Activated B cell treated with CpG ODN at 0.5 μM for 24 hours (primary cell): ENCODE measurements at places on chromosomes 7 and 10.
A peak's percentile ranks its signal among the peaks of the same experiment; 100 is the strongest.

DNA sequence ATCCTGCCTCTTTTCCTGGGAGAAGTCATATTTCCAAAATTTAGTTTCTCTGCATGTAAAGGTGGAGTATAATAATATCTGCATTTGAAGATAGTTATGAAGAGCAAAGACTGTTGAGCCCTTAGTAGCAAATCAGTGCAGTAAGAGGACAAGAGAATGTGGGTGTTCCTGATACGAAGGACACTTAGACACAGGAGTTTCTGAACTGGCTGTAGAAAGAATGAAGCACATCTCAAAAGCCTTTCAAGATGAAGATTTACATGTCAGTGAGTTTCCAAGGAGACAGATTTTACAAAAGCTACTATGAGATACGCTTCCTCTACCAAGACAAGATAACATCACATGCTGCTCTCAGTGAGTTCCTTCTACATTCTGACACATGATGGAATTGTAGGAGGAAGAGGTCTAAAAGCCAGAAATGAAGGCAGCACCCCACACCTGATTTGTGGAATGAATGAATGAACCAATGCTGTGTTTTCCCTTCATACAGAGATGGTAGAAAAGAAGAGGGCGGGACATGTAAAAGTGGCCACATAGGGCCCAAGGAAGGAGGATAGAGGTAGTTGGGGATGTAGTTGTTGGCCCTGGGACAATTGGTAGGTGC is 173.6 kb upstream of the PDE1C start:
- DNase-seq = no peak
- H3K27me3 ChIP-seq = peaks cover 2% of the 10 kb centered on the region
- H3K4me1 ChIP-seq = no peaks in the 10 kb centered on the region
- no peak overlapping the region for H3K27ac ChIP-seq
- no peaks in the 10 kb centered on the region for H3K36me3 ChIP-seq

GRCh38 chr10:96930469-96930868 is 98.4 kb downstream of the LCOR start:
- DNase-seq = no peak
- H3K27ac ChIP-seq = no peak overlapping the region
- peaks cover 35% of the 10 kb centered on the region for H3K36me3 ChIP-seq
- no peak overlapping the region for H3K4me3 ChIP-seq

- H3K27me3 ChIP-seq = no peaks in the 10 kb centered on the region
- H3K4me3 ChIP-seq = no peak overlapping the region
- no peaks in the 10 kb centered on the region for H3K36me3 ChIP-seq
- peak overlapping the region; percentile 84 for H3K27ac ChIP-seq
- DNase-seq = no peak
Measured at GRCh38 chr7:50212016-50212325, 92.5 kb upstream of the IKZF1 start.

DNA sequence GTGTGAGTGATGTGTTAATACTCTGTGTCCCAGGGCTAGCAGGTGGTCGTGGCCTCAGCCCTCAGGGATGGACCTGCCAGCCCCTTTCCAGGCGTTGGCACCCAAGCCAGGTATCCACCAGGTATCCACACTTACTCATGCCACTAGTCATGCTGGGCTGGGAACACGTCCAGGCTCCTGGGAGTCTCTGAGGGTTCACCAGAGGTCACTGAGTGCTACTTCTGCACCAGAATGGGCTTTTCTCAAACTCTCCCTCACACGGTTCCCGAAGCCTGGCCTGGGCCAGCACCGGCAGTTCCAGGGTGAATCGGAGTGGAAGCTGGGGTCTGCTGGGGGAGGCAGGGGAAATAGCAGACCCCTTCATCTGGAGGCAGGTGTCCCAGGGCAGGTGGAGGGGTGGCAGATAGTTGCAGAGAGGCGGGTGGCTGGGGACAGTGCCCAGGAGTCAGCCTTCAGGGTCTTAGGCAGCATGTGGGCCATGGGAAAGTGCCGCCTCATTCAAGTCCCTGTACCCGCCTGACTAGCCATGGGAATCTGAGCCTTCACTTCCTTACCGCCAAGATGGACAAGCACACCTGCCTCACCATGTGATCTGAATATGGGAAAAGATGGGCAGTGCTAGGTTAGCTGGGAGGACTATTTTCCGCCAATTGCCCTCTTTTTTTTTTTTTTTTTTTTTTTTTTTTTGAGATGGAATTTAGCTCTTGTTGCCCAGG is 95.5 kb upstream of the GTF2I start:
- H3K27me3 ChIP-seq = peaks cover 3% of the 10 kb centered on the region
- H3K4me1 ChIP-seq = no peaks in the 10 kb centered on the region
- H3K36me3 ChIP-seq = no peaks in the 10 kb centered on the region
- H3K4me3 ChIP-seq = no peak overlapping the region

DNA sequence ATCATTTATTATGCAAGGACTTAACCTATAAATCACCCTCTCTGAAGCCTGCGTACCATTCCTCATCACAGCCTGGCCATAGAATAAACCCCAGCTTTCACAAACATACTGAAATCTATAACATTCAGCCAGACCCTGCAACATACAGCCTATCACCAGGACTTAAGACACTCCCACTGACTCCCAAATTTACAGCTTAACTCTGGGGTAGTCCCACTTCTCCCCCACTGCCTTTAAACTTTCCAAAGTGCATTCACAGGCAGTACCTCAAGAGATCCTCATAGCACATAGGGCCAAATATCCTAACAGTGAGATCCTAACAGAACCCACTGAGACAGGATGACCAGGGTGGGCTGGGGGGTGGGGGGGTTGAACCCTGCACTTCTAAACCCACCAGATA is 3.5 kb downstream of the LDB1 start:
- H3K27ac ChIP-seq = peak overlapping the region; percentile 94
- H3K36me3 ChIP-seq = peaks cover 5% of the 10 kb centered on the region
- no peak for DNase-seq
- peak overlapping the region; percentile 91 for H3K4me3 ChIP-seq
- H3K4me1 ChIP-seq = peaks cover 71% of the 10 kb centered on the region
- no peaks in the 10 kb centered on the region for H3K27me3 ChIP-seq

DNA sequence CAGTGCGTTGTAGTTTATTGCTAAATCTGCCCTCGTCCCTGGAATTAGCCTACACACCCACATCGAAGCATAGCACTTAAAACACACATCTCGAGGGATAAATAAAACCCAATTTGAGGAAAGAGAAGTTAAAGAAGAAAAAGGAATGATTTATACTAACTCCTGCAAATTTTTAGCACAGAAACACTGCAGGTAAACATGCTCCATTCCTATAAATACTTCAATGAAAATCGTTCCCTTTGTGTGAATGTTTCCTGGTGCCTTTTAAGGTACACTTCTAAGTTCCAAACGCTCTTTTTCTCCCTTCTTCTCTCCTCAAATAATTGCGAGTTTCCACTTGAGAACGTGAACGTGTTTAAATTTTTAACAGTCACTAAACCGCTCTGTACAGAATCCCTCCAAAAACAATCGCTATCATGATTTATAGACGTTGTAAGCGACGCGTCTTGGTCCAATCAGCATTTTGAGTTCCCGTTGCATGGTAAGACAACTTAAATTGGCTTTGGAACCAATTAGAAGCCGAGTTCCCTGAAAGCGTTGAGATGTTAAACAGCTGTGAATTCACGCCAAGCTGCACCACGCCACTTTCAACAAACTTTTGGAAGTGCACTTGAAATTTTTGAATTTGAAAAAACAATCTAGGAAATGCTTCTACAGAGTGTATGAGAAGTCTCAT is 12.5 kb upstream of the EBLN1 start:
- peak overlapping the region; percentile 88 for H3K4me3 ChIP-seq
- H3K36me3 ChIP-seq = peaks cover 7% of the 10 kb centered on the region
- peak overlapping the region; percentile 96 for H3K27ac ChIP-seq
- peaks cover 6% of the 10 kb centered on the region for H3K27me3 ChIP-seq
- no peak for DNase-seq
- H3K4me1 ChIP-seq = peaks cover 15% of the 10 kb centered on the region

DNA sequence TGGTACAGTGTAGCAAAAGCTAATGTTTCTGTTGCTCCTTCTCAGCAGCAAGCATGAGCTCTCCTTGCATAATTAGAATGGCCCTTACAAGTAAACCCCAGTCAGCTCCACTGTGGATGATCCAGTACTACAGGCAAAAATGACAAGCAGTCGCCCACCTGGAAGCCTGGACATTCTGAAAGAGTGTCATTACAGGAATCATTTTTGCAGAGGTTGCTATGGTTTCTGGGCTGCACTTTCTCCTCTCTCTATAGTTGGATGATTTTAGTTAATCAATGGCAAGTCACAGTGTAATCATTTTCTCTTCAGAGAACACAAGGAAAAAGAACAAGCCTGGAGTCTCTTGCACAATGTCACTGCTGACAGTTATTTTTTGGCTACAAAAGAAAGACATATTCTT is 102.9 kb upstream of the MYO3A start:
- H3K4me1 ChIP-seq = no peaks in the 10 kb centered on the region
- H3K27ac ChIP-seq = no peak overlapping the region
- H3K36me3 ChIP-seq = no peaks in the 10 kb centered on the region
- DNase-seq = no peak

GRCh38 chr7:45179666-45180065 is 22.1 kb downstream of the RAMP3 start:
- H3K36me3 ChIP-seq = no peaks in the 10 kb centered on the region
- H3K4me3 ChIP-seq = no peak overlapping the region
- no peaks in the 10 kb centered on the region for H3K4me1 ChIP-seq
- H3K27me3 ChIP-seq = peaks cover 8% of the 10 kb centered on the region
- H3K27ac ChIP-seq = no peak overlapping the region

- H3K36me3 ChIP-seq = peaks cover 36% of the 10 kb centered on the region
- peaks cover 43% of the 10 kb centered on the region for H3K4me1 ChIP-seq
- H3K27ac ChIP-seq = peak overlapping the region; percentile 79
- H3K4me3 ChIP-seq = peak overlapping the region; percentile 64
- no peaks in the 10 kb centered on the region for H3K27me3 ChIP-seq
Measured at GRCh38 chr7:2971914-2972834, 71.5 kb downstream of the CARD11 start.

DNA sequence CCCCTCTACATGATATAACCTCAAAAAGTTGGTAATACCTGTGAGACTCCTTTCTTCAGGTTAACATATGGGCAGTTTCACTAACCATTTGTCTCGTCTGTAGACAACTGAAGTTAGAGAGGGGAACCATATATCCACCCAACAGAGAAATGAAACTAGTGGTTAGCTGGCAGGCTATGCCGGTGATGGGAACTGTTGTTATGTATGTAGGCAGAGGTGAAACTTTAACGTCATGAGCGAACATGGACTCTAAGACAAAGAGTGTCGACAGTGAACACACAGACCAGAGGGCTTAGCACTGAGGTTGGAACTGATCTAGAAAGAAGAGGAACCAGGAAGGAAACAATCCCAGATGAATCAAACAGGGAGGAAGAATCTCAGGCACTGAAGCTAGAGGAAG is 112.4 kb downstream of the ELMO1 start:
- H3K36me3 ChIP-seq = peaks cover 60% of the 10 kb centered on the region
- H3K4me1 ChIP-seq = peaks cover 83% of the 10 kb centered on the region
- no peaks in the 10 kb centered on the region for H3K27me3 ChIP-seq
- no peak for DNase-seq
- H3K4me3 ChIP-seq = peak overlapping the region; percentile 77

DNA sequence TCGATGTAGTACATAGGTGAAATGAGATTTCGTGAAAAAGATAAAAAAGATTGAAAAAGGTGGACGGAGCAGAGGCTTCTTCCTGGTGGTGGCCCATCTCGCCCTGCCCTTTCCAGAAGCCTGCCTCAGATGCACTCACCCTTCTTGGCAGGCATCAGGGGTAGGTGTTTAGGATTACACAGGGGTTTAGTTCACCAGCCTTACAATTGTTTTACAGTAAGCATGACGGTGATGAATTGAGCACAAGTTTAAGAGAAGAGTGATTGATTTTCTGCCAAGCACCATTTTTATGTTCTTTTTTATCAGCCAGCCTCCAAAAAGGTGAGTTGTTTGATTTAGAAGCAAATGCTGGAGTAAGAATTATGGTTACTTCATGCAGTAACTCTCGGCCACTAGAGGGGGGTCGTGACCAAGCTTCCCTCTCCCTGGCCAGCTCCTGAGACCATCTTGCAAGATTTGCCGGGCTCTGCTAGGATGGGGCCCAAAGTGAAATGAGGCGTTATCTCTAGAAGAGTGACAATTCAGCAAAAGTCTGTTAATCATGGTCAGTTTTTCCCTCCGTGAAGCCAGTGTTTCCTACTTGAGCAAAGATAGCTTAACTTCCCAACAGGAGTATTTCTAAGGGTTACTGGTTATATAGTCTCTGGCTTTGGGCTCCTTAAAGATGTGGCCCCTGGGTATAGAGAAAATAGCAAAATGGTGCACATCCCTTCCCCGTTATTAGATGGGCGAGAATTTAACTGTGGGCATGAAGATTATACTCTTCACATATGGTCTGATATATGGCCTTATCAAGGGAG is 228.8 kb downstream of the BMPER start:
- no peaks in the 10 kb centered on the region for H3K36me3 ChIP-seq
- DNase-seq = no peak
- H3K4me3 ChIP-seq = no peak overlapping the region
- H3K4me1 ChIP-seq = no peaks in the 10 kb centered on the region
- no peak overlapping the region for H3K27ac ChIP-seq
- no peaks in the 10 kb centered on the region for H3K27me3 ChIP-seq

DNA sequence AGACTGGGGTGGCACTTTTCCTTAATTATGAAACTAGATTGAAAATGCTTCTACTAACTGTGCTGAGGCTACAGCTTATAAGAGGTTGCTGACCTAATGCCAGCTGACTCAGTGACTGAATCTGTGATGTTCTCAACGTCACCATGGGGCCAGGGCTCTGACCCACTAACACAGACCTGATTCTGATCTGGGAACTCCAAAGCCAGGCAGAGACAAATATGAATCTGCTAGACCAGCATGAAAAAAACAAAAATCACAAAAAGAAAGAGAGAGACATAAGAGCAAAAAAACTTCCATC is 16.1 kb downstream of the USP6NL start:
- H3K4me3 ChIP-seq = peak overlapping the region; percentile 64
- peaks cover 35% of the 10 kb centered on the region for H3K36me3 ChIP-seq
- H3K27me3 ChIP-seq = no peaks in the 10 kb centered on the region
- peaks cover 75% of the 10 kb centered on the region for H3K4me1 ChIP-seq

DNA sequence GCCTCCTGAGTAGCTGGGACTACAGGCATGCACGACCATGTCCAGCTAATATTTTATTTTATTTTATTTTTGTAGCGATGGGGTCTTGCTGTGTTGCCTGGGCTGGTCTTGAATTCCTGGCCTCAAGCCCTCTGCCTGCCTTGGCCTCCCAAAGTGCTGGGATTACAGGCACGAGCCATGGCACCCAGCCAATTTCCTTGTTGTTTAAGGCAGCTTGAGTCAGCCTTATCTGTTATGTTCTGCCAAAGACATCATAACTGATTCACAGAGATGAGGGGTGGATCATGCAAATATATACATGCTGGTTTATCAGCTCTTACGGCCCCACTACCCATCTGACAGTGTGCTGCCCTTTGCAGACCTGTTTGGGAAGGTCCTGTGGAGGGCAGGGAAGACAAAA is 826.7 kb downstream of the TYW1 start:
- no peaks in the 10 kb centered on the region for H3K4me1 ChIP-seq
- no peaks in the 10 kb centered on the region for H3K27me3 ChIP-seq
- no peak for DNase-seq
- H3K36me3 ChIP-seq = no peaks in the 10 kb centered on the region

- H3K36me3 ChIP-seq = peaks cover 59% of the 10 kb centered on the region
- no peak overlapping the region for H3K27ac ChIP-seq
- peaks cover 6% of the 10 kb centered on the region for H3K4me1 ChIP-seq
Measured at GRCh38 chr10:91976317-91977051, 52.9 kb downstream of the BTAF1 start.
